ENCODE measurements at places on chromosomes 3 and 15.
A peak's percentile ranks its signal among the peaks of the same experiment; 100 is the strongest.

DNA sequence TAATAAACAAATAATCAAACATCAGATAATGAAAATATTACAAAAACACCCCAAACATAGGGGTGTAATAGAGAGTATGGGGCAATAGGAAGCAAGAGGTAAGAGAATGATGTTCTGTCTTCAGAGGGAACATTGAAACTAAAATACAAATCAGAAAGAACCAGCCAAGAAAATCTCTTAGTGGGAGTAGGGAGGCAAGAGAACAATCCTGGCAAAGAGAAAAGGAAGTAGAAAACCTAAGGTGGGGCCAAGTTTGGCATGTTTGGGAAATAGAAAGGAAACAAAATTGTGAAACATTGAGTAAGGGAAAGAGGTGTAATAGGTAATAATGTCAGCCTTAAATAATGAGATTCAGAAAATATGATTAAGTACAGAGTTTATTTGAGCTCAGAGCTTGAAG is 467.1 kb downstream of the RBMS3 start:
- DNase-seq: no peak

DNA sequence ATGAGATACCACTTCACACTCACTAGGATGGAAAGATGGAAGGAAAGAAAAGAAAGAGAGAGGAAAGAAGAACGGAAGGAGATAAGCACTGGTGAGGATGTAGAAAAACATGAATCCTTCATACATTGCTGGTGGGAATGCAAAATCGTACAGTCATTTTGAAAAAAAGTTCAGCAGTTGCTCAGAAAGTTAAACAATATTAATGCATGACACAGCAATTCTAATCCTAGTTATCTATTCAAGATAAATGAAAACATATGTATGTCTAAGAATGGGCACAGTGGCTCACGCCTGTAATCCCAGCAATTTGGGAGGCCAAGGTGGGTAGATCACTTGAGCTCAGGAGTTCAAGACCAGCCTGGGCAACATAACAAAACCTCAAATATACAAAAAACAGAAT is 59.1 kb downstream of the SENP7 start:
- DNase-seq: no peak

GRCh38 chr3:36786921-36787890 is 22.9 kb upstream of the DCLK3 start:
- no peak for DNase-seq

- no peak for DNase-seq
These were observed 1087.1 kb upstream of the ALCAM start for GRCh38 chr3:104279617-104280016.

- DNase-seq: no peak
These were observed 2.1 kb upstream of the AMOTL2 start for GRCh38 chr3:134376385-134376765.

- DNase-seq: peak; percentile 4
These were observed 476 bp downstream of the IP6K2 start for GRCh38 chr3:48716508-48716981.

GRCh38 chr3:161920196-161920595 is 423.6 kb downstream of the OTOL1 start:
- DNase-seq: no peak

All from stimulated activated CD4-positive, alpha-beta T cell treated with anti-CD3 and anti-CD28 coated beads, Interleukin-4, amount 100 ng/mL, for 4 hours (primary cell).